ENCODE measurements at places on chromosomes 12 and 14.

DNA sequence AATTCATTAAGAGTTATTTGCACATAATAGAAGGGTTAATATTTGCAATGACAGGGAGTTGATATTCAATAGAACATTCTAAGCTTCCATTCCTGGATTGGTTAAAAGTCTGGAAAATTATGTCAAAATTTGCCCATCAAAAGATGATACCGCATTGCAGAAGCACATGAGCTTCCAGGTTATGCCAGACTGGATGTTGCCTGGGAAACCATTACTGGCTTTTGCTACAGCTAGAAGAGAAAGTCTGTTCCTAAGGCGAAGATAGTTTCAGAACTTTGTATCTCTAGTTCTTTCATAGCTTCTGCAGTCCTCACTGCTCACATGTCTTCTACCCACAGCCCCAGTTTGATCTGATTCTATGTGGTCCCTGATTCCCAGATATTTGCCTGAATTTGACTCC is 122.4 kb upstream of the AMIGO2 start:
- DNase-seq, result no peak

GRCh38 chr12:108099073-108099472 is 30.0 kb upstream of the WSCD2 start:
- DNase-seq, result no peak

DNA sequence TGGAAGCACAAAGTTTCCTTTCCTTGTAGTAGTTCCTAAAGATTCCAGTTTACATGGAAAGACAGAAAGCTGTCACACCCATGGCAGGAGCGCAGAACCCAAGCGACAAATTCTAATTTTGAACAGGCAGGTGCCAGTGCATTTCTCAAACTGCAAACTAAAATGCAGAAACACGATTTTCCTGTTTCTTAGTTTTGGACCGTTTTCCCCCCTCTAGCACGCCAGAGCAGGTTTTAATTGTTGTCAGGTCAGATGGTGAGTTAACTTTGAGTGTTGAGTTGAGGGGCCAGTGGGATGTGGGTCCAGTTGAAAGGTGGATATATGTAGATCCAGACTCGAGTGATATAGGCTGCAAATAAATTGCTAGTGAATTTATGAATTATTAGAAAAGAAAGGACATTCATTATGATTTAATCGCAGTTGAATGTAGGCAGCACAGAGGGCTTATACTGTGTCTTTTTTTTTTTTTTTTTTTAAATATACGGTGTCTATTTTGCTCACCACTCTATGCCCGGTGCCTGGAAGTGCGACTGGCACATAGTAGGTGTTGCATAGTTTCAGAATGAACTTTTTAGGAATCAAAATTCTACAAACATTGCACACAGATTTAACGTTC is 909 bp upstream of the ETFBKMT start:
- no peak for DNase-seq

DNA sequence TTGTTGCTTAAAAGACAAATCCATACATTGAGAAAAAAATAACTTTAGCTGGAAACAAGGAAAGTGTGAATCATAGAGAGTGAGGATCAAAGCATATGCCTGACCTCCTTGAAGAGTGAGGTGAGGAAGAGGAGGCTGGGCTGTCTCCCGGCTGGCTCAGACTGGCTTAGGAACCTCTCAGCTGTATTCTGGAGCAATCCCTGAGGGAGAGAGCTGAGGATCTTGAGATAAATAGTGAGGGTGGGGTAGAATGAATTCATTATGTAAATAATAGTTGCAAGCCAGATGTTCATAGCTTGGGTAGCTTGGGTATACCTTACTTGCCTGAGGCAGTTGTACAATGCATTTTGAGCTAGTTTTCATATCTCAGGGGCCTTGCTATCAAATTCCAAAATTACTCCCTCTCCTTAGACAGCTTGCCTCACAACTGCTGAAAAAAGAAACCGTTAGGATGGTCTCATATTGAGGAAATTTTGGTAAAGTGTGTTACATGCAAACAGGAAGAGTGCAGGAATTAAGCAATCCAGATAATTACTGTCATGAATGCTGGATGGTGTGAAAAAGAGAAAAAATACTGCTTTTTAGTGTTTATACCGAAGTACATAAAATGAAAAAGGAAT is 30.5 kb upstream of the SLC15A5 start:
- no peak for DNase-seq

DNA sequence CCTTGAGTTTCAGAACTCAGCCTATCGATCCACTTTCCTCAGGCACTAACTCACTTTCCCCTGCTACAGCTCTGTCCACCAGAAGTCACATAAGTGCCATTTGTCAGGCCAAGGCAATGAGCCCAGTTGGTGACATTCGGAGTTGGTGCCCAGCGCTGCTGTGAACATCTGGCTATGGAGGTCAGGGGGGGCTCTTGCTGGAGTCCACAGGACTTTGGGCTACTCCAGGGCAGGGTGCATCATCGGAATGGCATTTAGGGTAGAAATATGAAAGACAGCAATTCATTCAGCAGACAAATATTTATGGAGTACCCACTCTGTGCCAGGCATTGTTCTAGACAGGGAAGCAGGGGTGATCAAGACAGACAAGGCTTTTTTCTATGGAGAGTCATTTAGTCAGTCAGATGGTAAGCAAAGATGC is 1.5 kb upstream of the PPP1CC start:
- no peak for DNase-seq

DNA sequence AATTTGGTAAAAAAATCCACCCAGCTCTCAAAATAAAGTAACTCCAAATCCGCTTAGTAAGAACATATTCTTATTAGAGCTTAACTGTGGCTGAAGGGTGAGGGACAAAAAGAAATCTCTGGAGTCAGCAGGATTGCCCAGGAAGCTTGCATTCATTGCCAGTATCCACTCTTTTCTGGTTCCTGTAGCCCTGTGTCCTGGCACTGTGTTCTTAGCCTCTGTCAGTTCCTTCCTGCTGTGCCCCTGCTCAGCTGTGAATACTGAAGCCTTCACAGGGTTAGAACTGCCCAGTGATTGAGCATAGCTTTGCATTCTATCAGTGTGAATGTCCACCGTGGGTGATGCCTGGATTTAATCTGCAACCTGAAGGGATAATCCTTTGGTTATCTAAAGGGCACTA is 266.9 kb upstream of the PELI2 start:
- no peak for DNase-seq

DNA sequence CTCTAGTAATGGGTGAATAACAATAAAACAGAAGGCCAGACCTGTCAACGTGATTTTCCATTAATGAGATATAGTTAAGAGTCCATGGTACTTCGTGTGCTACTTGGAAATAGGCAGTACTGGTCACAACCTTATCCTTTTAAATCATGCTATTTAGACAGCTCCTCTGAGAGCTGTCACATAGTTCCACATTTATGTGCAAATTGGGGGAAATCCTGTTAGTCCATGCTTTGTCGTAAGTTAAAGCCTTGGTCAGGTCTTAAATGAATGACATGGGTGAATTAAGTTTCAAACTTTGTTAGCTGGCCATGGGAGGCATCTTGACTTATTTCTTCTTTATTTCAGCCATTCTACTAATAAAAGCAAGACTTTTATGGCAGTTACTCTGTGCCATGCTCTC is 11.9 kb upstream of the BHLHE41 start:
- no peak for DNase-seq

- DNase-seq, result no peak
These were observed 224.0 kb upstream of the PLXNC1 start for GRCh38 chr12:93924367-93924766.

DNA sequence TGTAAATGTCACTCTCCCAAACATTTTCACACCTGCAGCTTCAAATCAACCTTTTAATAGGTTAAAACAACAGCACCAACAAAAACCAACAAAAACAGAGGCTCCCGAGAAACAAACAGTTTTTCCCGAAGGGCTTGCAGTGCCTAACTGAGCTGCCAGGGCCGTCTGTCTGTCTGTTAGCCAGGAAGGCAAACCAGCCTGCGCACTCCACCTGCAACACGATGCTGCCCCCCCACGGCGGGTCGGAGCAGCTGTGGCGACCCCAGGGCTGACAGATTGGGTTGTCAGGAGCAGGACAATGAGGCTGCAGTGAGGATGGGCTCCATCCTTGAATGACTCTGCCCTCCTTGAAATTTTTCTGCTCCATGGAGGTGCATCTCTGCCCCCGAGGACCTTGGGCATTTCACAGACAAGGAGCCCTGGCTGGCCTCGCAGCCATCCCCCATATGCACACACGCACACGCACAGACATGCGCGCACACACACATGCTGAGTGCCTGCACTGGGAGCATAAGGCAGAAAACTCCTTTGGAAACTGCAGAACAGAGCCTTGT is 2.6 kb downstream of the RTL1 start:
- no peak for DNase-seq

DNA sequence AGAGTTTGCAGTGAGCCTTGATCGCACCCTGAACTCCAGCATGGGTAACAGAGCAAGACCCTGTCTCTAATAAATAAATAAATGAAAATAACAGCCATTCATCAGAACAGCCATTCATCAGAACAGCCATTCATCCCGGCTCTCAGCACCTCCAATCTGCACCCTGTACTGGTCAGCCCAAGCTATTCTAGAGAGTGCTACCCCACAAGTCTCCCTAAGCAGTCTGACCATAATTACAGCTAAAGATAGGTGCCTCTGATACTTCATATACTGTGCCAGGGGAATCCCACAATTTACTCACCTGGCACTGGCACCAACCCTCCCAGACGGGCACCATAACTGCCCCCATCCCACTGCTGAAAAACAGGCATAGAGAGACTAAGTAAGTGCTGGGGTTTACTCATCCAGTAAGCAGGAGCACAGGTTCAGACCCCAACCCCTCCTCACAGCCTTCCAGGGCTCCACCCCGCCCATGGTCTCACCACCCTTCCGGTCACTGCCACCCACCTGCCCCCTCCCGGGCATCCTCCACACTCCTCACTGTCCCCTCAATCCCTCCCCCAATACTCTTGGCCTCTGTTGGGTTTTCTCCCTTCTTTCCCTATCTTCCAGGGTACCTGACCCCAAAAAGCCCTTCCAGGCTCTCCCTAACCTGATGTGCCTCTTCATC is 15.2 kb upstream of the EIF5 start:
- DNase-seq, result no peak

GRCh38 chr12:109535231-109535862 is 38.0 kb downstream of the MMAB start:
- DNase-seq, result no peak

- DNase-seq, result no peak
These were observed 26.4 kb downstream of the CDC42BPB start for GRCh38 chr14:103030741-103031565.

DNA sequence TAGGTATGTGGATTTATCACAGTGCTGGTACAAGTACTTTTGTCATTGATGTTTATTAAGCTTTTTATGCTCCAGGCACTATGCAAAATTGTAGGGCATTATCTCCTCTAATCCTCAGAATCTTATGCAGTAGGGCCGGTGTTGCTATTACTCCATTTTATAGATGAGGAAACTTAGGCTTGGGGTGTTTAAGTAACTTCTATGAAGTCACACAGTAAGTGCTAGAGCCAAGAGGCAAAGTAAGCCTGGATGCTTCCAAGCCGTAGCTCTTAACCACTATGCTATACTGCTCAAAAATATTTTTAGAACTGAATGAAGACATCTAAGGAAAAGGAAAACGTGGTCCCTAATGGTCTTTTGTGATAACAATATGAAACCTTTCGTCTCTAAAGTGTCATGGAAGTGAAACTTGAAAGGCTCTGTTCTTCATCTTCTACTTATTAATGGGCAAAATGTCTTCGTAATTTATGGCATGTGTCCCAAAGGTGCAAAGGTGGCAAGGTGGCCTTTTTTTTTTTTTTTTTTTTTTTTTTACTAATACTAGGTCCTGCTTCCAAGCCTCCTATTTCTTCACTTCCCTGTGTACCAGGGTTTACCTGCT is 85.2 kb downstream of the ETV6 start:
- DNase-seq, result no peak

- DNase-seq, result no peak
These were observed 59.3 kb downstream of the TESC start for GRCh38 chr12:117039891-117040309.

DNA sequence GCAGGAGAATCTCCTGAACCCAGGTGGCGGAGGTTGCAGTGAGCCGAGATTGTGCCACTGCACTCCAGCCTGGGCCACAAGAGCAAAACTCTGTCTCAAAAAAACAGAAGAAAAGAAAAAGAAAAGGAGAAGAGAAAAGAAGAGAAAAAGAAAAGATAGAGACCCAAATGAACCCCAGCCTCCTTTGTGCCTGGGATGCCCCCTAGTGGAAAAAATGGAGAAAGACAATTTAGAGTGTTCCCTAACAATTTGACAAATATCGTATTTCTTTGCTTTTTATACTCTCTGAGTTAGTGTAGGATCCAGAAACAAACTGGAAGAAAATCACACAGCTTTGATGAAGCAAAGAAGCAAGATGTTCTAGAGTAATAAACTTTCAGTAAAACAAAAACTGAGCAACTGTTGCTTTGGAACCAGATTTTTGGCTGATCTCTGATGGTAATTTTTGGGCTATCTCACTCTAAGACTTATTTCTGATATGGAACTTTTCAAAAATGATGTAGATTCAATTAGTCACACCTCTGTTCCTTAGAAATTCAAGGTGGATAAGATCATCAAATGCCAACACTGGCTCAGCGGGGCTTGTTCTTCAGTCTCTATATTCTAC is 18.6 kb upstream of the PRKAB1 start:
- DNase-seq, result no peak

DNA sequence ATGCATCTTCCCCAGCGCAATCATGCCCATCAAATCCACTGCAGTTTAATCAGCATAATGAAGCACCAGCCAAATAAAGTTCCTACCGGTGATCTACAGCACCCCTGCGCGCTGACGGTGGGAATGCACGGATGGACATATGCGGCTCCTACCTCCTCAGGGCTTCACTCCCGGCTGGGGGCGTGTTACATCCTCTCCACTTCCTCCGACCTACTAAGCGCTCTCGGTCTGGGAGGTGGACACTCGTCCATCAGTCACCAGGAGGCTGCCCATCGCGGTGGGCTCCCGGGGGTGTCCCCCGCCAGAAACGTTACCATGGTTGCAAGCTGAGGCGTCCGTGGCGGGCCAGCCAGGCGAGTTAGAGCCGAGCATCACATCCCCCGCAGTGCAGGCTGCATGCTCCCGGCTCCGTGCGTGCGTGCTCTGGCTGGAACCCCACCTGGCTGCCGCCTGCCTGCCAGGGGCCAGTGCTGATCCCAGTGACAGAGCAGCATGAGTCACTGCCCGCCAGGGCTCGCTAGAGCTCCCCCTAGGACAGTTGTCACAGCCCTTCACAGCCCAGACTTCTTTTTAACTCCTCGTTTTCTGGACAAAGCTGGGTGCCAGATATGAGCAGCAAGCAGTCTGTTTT is 73.0 kb downstream of the CIT start:
- DNase-seq, result no peak

GRCh38 chr14:24206260-24207103 is 986 bp downstream of the TSSK4 start:
- DNase-seq, result no peak

- no peak for DNase-seq
These were observed 23.1 kb downstream of the EXD2 start for GRCh38 chr14:69214393-69214792.

DNA sequence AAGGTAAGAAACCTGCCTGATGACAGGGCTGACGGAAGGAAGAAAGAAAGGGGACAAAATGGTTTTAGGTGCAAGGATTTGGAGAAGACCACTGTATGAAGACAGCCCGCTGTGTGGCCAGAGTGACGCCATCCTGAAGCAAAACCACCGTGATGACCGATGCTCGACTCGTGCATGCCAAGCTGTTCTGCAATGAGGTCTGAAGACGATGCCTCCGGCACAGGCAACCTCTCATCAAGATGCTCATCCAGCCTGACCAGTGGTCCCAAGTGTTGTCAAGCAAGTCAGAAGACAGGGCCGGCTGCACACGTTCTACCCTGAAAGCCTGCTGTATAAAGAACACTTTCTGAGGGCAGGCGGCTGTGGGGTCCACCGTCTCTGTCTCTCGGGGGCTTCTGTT is 34.8 kb downstream of the STX2 start:
- no peak for DNase-seq

GRCh38 chr14:92500491-92500941 is 13.1 kb upstream of the RIN3 start:
- no peak for DNase-seq
